ENCODE measurements at places on chromosomes 5 and 9.

GRCh38 chr9:5402217-5402616 is 35.5 kb downstream of the PLGRKT start:
- DNase-seq = no peak

DNA sequence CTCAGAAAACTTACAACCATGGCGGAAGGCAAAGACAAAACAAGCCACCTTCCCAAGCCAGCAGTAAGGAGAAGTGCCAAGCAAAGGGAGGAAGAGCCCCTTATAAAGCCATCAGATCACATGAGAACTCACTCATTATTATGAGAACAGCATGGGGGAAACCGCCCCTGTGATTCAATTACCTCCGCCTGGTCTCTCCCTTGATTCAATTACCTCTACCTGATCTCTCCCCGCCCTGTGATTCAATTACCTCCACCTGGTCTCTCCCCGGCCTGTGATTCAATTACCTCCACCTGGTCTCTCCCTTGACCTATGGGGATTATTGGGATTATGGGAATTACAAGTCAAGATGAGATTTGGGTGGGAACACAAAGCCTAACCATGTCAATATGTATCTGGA is 467.3 kb upstream of the FTMT start:
- no peak for DNase-seq

DNA sequence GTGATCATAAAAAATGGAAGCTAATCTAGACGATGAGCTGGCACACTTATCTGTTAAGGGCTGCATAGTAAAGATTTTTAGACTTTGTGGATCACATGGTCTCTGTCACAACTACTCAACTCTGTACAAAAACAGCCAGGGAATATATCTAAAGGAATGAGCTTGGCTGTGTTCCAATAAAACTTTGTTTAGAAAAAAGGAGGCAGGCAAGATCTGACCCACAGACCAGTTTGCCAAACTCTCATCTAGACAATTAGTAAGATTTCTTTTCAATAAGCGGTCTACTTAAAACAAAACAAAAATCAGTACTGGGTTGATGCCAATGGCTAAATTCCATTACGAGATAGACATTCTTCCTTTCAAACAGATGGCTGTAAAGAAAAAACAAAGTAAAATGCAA is 53.0 kb upstream of the RETREG1 start:
- DNase-seq = peak; percentile 88

GRCh38 chr9:124504530-124505005 is 2.6 kb downstream of the NR5A1 start:
- no peak for DNase-seq

- DNase-seq = peak; percentile 20
These were observed 200.3 kb downstream of the TRPM3 start for GRCh38 chr9:70921136-70921535.

DNA sequence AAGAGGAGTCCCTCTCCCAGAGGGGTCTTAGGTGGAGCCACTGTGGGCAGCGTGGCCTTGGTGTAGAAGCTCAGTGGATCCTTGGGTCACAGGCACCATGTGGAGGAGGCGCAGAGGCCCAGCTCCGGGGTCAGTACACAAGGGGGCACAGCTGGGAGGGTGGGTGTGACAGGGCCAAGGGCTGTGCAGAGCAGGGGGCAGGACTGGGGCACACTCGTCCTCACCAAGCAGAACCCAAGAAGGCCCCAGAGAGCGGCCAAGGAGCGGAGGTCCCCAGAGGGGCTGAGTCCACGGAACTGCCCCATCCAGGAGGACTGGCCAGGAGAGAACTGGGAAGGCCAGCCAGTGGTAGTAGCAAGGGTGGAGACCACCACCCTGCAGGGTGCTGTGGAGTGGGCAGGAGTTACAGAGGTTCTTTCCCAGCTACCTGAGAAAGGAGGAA is 2.5 kb upstream of the LPCAT1 start:
- DNase-seq = no peak

DNA sequence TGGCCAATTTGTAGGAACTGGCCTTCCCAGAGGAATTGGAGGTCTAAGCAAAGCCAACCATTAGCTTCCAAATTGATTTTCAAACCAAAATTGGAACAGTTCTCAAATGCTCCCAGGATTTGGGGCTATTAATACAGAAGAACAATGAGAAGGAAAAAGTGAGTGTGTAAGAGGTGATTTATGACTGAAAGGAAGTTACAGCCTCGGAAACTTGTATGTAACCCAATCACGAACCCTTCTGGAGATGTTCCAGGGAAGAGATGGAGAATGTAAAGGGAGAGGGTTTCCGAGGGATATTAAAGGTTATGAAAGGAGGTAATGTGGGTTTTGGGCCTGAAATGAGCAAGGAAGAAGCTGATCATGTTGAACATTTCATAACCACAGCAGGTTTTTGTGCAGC is 93.2 kb upstream of the CXCL14 start:
- no peak for DNase-seq

DNA sequence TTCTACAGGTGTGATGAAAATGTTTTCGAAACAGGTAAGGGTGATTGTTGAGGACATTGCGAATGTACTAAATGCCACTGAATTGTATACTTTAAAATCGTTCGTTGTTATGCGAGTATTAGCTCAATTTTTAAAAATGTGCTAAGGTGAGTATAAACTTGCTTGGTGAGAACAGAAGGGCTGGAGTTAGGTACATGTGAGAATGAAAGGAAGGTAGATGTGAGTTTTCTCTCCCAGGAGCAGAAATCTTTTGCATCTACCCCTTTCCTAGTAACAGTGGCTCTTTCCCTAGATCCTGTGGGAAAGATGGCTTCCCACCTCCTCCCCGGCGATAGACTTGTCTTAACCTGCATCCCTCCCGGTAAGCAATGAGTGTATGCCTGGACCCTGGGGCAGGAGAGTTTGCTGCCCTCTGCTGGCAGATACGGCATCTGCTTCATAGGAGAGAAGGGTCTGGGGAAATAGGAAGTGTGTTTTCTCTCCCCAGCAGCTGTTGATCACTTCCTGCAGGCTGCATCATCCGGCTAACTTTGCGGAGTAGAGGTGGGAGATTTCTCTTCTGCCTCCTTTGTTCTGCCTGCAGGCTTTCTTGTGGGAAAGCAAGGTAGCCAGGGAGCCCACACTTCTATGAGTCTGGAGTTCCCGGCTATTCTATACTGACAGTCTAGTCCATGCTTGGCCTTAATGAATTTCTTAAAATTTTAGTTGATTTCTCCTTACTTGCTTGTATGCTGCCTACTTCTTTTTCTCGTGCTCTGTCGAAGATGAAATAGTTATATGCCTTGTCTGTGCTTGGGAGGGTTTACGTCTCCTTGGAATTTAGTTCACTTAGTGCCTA is 373.3 kb upstream of the SEMA6A start:
- peak; percentile 34 for DNase-seq

DNA sequence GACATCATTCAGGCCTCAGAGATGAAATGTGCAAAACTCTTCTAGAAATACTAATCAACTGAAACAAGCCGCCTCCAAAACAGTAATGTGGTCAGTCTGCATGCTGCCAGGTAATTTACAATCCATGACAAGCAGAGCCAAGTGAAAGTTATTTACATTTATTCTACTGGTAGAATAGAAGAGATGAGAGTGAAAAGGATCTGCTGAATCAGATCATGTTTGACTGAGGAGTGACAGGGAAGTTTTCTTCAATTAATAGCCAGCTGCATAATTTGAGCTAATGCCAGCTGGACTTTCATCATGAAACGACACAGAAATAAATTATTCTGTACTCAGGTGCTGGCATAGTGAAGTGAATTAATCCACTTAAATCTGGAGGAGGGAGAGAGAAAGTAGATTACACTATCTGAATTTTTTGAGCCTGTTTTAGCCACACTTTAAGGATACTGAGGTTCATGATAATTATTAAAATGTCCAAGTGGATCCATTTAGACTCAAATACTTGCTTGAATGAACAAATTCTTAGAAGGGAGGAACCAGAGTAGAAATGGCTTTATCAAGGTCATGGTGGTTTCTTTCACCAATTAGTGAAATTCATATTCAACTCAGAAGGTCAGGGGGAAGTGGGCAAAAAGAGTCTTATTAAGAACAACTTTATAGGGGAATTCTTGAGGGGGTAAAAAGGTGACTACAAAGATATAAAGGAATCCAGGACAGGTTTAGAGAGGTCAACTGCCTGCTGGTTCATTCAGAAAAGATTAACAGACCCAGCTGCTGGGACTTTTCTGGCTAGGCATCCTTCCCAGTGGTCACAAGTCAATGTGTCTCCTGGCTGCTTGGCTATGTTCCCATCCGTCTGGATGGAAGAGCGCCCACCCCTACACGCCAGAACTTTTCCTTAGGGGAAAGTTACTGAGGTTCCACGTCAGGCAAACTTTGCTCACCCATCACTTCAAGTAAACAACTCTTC is 350.4 kb downstream of the PDE4D start:
- peak; percentile 51 for DNase-seq

- DNase-seq = no peak
These were observed 12.6 kb upstream of the DHFR start for GRCh38 chr5:80667384-80667783.

DNA sequence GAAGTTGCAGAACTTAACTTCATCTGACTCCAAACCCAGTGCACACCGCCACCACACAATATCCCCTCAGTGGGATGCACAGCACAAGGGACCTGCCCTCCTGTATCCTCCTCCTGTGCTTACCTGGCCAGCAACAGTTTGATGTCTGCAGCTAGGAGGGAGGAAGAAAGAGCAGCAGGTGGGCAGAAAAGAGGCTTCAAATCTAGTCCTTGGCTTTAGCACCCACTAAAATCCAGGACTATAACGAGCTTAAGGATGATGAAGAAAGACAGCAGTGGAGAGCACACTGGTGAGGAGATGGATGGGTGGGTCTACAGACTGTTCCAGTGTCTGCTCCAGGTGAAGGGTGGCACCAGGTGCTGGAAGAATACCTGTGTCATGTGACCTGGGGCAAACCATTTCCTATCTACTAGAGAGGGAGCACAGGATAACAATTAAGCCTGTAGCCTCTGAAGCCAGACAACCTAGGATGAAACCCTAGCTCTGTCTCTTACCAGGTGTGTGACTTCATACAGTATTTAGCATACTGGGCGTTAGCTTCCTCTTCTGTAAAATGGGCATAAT is 100.0 kb downstream of the SH3TC2 start:
- DNase-seq = no peak

DNA sequence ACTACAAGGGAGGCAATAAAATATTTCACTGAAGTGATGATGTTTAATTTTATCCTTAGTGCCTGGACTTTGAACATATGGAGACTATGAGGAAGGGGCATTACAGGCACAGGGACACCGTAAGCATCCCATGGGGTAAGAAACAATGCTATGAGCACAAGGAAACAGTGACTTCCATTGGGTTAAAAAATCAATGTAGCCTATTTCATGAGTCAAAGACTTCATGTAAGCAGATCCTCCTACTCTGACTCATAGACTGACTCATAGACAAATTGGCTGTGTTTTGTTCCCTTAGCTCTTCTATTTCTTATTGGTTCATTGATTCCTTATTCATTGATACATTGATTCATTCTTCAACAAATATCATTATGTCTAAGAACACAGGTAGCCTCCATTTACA is 351.0 kb downstream of the PRELID2 start:
- DNase-seq = peak; percentile 89

DNA sequence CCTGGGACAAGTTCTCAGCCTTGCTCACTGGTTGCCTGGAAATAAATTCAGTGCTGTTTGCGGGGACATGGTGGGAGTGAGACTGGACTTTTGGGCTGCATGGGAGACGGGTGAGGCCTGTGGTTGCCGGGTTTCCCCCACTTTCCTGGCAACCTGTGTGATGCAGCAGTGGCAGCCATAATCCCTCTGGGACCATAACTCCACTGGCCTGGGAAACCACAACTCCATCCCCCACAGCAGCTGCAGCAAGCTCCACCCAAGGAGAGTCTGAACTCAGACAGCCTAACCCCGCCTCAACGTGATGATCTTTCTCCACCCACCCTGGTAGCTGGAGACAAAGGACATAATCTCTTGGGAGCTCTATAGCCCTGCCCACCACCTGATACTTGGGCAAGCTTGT is 349.9 kb downstream of the PIK3R1 start:
- DNase-seq = peak; percentile 13

DNA sequence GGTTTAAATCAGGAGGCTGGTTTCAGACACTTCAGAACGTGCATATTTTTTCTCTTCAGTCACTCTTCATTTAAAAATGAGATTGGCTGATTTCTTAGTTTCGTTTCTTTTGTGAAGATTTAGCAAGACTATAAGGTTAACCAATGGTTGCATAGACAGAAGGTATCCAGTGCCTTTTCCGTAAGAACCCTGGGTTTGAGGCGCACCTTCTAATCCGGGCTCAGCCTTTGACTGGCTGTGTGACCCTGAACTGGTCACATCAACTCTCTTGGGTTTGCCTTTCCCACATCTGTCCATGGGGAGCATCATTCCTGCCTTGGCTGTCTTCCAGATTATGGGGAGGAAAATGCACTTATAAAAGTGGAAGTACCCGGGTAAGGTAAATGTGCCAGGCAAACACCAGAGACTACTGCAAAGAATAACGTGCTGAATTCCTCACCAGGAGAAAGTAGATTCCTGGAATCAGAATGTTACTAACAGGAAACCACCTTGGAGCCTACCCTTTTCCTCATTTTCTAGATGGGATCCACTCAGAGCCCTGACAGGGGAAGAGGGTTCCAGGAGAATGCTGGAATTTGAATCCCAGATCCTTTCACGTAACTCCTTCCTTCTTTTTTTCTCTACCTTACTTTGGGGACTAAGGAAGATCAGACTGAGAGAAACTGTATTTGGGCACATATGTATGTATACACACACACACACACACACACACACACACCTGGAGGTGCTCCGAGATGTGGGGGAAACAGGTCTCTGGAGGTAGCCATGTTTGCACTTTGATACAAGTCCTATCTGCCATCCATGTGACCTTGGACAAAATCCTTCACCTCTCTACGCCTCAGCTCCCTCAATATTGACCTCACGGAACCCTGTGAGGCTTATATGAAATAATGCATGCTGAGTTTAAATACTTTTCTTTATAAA is 6.8 kb downstream of the HAND1 start:
- DNase-seq = no peak

- DNase-seq = no peak
These were observed 562.2 kb upstream of the MEF2C start for GRCh38 chr5:89445106-89445745.

DNA sequence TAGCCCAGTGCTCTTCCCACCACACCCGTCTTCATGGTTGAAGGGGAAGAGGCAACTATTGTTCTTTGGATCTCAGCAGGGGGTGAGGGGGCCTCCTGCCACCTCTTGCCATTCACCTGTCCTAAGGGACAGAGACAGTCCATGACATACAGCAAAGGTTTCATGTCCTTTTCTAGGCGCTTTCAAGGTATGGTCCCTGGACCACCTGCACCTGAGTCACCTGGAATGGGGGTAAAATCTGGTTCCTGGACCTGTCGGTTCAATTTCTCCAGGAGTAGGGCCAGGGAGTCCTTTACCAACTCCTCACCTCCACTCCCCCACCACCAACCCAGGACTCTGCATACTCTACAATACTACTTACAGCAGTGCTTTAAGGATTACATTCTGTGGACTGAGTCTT is 33.5 kb upstream of the SAP30L start:
- no peak for DNase-seq

DNA sequence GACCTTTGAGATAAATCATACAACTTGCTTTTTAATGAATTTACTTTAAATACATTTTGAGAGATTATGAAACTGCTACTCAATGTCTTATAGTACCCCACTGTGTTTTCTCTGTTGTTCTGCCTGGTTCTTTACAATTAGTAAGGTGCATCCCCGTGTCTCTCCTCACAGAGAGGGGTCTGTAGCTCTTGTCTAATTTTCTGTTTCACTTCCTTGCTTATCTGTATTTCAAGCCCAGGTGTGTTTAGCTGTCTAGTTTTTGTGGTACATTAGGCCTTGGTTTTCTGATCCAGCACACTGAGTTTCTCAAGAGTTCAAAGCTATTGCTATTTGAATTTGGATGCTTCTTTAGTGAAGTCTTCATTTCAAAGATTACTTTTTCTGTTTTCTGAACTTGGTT is 105.1 kb downstream of the MAST4 start:
- DNase-seq = no peak

GRCh38 chr9:1052365-1053281 is 2.5 kb downstream of the DMRT2 start:
- no peak for DNase-seq
